Lung microvascular endothelial cell (primary cell): ENCODE measurements at places on chromosomes 7 and 10. TPM values are rescaled to one million over a fixed set of nuclear protein-coding genes. Genes with fewer than 3 reads are reported as not detected.

MRPL43 gene
- total RNA-seq = 45.8 and 46.4 TPM in 2 replicates

ZNF467 gene
- 5.0 and 6.3 TPM in 2 replicates for total RNA-seq

RARRES2 gene
- 0.22 and 2.8 TPM in 2 replicates for total RNA-seq

EVX1 gene
- not detected in 2 replicates for total RNA-seq

DNA sequence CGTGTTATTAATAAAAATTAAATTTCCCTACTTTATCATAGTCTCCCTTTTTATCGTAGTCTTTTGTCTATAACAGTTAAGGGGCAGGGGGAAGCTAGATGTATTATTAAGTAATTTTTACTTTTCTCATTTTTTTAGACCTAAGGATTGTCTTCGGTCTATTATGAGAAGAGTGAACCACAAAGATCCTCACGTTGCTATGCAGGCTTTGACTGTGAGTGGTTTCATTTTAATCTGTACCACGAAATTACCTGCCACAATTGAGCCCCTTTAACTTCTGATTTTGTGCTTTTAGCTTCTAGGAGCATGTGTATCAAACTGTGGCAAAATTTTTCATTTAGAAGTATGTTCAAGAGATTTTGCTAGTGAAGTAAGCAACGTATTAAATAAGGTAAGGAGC, 40.6 kb downstream of the STAM start:
- no peak for DNase-seq

- no peak for DNase-seq
Measured at GRCh38 chr7:7967886-7968543, 581 bp upstream of the GLCCI1 start.

GRCh38 chr10:117320050-117320665, 55.1 kb downstream of the PDZD8 start:
- peak; percentile 49 for DNase-seq

DNA sequence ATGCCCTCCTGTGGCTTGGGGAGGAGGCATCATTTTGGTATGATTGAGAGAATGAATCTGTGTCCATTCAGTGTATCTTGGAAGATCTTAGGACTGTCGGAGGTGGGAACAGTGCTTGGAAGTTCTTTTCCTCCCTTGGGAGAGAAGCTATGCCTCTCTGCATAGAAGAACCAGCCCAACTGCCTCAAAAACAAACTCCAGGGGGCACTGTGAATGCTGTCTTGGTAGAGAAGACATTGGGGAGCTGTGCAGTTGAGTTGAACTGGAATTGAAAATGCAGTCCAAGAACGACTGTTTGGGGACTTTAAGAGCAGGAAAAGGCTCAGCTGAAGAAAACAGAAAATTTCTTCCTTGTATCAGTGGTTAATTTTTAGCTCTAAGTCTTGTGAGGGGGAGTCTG, 4.9 kb upstream of the GJD4 start:
- DNase-seq = peak; percentile 25

DNA sequence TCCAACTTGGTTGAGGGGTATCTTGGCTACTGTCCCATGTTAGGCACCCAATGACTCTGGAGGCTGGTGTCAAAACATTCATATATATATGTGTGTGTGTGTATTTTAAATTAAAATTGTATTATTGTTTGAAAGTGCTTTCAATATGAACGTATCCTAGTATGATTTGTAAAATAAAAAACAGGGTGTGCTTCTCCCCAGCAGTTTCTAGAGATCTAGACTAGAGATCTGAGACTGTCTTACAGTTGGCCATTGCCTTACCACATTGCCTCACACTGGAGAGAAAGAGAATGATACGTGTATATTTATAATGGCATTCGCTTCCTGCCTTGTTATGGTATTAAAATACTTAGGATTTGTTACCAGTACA, 1.2 kb downstream of the BAG3 start:
- DNase-seq = peak; percentile 76

DNA sequence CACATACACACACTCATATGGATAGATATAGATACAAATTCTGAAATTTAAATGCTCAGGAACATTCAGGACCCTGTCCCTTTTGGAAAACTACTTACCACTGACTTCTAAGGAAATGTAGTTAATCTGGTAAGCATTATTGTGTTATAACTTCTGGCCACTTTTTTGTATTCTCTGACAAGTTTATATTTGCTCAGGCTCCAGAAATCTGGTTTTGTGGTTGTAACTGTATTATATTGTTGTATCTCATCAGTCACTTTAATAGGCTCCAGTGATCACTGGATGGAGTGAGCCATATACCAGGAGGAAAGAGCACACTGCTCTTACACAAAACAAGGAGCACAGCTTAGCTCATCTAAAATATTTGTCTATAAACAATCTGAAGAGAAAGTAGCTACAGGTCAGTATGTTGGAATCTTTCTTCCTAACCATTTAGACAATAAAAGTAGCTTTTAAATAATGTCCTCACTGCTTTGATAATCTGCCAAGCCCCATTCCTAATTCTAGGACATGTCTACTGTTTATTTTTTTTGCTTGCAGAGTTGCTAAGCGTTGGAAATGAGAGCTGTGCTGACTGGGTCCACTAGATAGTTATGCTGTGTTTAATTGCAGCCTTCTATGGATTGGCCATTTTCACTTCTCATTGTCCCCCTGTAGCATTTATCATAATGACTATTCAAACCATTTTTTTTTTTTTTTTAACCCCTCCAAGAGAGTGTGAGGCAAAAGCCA, 43.8 kb downstream of the SMNDC1 start:
- DNase-seq = no peak

DNA sequence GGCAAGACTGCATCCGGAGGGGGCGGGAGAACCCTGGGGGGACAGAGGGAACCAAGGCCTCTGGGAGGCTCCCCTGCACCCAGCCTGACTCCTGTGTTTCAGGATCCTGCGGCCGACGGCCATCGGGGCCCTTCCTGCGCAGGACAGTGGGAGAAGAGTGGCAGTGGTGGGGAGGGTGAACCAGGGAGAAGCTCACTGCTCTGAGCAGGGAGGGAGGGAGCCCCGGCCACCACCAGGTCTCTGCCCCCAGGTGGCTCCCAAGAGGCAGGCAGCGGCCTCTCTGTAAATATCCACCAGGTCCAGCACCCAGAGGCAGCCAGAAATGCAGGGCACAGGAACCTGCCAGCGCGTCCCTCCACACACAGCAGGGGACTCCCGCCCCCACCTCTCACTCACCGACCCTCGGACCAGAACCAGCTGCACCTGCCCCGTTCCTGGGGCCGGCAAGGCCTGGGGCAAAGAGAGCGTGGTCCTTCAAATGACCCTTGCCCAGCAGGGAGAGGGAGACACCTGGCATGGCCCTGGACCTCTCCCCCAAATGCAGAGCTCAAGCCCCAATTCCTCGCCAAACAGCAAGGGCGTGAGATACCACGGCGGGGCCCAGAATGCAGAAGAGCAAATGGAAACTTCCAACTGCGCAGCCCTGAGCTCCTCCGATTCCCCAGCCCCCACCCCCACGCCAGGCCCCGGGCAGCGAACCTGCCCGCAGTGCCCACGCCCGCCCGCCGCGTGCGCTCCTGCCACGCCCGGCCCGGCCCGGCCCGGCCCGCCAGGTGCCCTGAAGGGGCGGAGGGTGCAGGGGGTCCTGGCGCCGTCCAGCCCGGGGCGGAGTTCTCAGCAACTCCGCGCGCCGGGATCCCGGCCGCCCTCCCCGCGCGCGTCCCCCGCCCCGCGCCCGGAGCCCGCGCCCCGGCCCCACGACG, 805 bp downstream of the RASGEF1A start:
- no peak for DNase-seq

DNA sequence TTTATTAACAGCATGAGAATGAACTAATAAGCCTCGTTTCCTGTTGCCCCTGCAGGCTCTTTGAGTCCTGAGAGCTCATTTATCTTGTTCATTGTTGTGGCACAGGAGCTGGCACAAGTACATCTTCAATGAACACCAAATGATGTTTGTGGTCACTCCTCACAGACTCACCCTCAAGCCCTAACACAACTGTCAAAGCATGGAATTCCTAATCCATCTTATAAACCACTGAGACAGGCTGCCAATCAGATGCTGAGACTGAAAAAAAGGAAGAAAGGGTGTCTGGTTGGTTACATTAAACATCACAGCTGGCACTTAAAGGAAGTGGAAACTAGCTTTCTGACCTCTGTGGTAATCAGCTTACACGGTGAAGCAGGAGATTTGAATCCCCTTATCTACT, 7.7 kb upstream of the CCDC172 start:
- DNase-seq = no peak
